ENCODE measurements at places on chromosomes 5 and 9.

DNA sequence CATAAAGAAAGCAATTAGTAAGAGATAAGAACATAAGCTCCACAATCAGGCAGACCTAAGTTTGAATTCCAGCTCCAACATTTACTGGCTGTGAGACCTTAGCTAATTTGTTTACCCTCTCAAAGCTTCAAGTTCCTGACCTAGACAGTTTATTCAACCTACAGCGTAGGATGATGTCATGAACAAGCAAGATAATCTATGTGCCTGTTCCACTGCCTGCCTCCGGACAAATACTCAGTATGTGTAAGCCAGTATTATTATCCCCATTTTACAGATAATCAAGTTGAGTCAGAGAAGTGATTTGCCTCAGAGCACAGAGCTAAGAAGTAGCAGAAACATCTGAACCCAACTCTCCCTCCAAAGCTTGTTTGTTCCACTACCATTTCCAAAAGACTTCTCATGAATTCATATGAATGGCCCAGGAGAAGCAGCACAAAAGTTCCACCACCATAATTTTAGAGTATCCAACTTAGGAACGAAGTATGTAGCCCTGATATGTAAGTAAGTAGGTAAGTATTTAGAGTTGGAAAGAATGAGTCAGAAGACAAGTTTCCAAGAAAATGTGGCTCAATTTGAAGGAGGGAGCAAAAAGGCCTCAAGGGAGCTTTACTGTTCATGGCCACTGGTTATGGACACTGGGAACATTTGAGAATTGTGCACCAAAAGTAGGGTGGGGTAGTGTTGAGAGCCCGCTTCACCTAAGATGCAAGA lies 398.2 kb downstream of the NFIB start:
- DNase-seq, result no peak

GRCh38 chr9:5263351-5264218 lies 32.4 kb downstream of the INSL4 start:
- no peak for DNase-seq

GRCh38 chr5:132057498-132058255 lies 2.8 kb upstream of the IL3 start:
- DNase-seq, result no peak

DNA sequence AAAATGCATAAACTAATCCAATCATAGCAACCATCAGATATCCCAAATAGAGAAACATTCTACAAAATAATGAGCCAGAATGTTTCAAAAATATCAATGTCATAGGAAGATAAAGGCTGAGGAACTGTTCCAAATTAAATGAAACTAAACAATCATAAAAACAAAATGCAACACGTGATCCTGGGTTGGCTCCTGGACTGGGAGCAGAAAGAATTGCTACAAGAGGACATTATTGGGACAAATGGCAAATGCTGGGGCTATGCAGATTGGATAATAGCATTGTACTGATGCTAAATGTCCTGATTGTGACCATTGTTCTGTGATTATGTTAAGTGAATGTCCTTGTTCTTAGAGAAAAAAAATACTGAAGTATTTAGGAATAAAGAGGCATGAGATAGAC lies 54.2 kb upstream of the AKNA start:
- no peak for DNase-seq

DNA sequence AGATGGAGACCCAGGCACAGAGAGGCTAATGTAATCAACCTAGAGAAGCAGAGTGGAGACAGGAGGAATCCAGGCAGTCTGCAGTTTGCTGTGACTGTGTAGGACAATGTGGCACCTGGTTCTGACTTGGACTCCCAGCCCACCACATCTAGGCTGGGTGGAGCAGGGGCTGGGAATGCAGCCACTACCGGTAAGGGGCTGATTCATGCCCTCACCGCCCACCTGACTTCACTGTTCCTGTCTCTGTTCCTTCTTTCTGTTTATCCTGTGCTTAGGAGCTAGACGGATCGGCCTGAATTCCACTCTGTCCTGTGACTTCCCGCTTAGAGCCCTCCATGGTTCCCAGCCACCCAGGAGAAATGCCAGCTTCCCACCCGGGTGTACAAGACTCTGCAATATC lies 2.6 kb downstream of the PDLIM4 start:
- no peak for DNase-seq

DNA sequence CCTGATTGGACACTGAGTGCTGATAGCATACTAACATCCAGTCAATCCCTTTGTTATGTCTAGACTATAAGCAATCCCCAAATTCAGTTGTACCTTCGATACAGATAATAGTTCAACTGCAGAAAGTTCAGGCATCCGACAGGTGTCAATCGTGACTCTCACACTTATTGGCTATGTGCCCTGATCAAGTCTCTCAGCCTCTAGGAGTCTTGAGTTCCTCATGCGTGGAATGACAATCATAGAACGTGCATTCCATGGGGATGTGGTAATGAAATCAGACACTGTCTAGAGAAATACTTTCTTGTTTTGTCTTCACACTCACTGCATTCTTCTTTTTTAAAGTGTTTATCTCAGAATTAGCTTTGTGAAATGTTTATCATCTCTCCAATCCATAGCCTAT lies 4.8 kb downstream of the ANKRD34B start:
- no peak for DNase-seq

- no peak for DNase-seq
Observed at GRCh38 chr9:23659346-23660006, 166.6 kb downstream of the ELAVL2 start.

GRCh38 chr9:135914921-135915320 lies 7.6 kb upstream of the CAMSAP1 start:
- DNase-seq, result no peak

DNA sequence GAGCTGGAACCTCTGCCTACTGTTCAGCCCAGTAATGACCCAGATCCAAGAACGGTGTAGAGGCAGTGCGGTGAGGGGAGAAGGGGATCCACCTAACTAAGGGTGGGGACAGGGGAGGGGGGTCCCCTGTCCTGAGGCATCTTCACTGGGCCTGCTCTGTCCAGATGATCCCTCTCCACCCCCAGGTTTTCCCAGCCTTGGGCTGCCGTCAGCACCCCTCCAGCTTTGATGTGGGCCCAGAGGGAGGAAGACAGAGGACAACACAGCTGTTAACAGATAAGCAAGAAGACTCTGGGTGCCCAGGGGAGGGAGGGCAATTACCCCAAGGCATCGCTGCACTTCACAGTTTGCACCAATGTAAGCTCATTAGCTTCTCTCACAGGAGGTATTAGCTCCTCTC lies 19.3 kb downstream of the BICD2 start:
- no peak for DNase-seq

DNA sequence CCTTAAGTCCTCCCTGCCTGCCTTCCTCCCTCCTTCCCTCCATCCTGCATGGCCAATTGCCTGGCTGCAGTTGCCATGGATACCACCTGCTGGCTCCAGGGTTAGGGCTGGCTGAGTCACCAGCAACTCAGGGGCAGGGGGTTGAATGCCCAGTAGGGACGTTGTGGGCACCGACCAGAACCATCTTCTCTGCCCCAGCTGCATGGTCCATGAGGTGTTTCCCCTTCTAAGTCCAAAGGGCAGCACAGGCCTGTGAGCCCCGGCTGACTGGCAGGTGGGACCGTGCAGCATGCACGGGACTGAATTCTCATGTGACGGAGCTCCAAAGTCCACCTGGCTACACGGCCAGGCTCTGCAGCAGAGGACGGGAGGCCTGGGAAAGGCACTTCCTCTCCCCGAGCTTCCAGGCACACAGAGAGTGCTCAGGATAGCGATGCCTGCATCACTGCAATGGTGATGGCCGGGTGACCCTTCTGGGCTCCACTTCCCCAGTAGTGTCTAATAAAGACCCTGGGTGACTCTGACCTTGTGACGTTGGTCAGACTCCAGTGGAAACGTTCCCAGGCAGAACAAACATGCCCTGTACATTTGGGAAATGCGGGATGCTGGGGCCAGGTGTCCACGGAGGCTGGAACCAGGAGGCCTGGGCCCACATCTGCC lies 5.7 kb downstream of the ASS1 start:
- no peak for DNase-seq

GRCh38 chr5:95554331-95554646 lies 488 bp downstream of the SKIC3 start:
- DNase-seq, result no peak

DNA sequence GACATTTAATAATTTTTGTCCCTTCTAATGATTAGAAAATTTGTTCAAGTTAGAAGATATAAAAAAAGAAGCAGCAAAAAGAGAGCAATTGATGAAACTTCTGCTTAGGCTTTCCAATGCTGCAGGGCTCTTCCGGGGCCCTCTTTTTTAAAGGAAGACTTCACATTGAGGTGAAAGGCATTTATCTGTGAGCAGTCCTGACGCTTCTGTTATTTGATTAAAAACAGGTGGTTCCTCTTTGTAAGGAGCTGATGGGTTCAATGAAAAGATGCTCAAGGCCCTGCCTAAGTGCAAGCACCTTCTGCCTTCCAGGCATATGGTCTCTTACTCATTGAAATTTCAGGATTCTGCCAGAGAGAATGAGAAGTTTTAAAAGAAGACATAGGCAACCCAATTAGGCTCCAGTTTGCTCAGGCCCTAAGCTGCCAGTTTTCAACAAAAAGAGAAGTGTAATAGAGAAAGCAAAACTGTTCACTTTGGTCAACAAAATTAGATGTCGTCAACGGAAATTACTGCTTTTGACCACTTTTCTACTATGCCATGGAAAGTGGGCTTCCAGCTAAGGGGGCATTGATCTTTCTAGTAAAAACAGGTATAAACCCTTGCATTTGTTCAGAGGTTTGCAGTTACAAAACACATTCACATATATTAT lies 100.2 kb downstream of the INSYN2B start:
- no peak for DNase-seq

GRCh38 chr5:168292786-168293696 lies 1.6 kb downstream of the WWC1 start:
- DNase-seq, result no peak

GRCh38 chr5:104569621-104570020 lies 1007.0 kb upstream of the NUDT12 start:
- DNase-seq, result no peak

DNA sequence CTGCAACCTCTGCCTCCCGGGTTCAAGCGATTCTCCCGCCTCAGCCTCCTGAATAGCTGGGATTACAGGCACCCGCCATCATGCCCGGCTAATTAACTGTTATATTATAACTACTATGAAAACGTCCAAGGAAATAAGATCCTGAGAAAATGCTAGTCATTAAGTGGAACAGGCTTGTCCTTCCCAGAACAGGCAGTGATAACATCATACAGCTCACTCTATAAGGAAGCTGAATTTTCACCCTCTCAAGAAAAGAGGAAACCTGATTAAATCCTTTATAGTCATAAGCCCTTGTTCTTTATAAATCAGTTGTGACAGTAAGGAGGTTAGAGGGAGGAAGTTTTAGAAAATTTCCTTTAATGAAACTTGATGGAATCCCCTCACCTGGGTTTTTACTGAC lies 163.9 kb upstream of the CLINT1 start:
- no peak for DNase-seq

GRCh38 chr9:125271081-125271480 lies 9.5 kb downstream of the GAPVD1 start:
- DNase-seq, result no peak

GRCh38 chr9:125407432-125407973 lies 145.9 kb downstream of the GAPVD1 start:
- no peak for DNase-seq

- peak; percentile 23 for DNase-seq
Observed at GRCh38 chr5:173745123-173745522, 128.7 kb upstream of the BOD1 start.

DNA sequence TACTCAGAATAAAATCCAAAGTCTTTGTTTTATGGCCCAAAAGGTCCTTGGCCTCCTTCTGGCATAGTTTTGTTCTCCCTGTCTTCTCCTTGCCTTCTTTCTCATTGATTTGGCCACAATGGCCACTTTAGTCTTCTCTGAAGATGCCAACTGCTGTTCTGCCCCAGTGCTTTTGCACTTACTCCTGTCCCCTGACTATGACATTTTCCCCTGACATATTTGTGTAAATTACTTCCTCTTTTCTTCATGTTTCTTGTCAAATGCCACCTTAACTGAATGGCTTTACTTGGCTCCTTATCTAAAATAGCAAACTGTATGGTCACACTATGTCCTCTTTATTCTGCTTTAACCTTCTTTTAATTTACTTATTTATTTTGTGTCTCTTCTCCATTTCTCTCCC lies 484.7 kb upstream of the ARRDC3 start:
- no peak for DNase-seq

DNA sequence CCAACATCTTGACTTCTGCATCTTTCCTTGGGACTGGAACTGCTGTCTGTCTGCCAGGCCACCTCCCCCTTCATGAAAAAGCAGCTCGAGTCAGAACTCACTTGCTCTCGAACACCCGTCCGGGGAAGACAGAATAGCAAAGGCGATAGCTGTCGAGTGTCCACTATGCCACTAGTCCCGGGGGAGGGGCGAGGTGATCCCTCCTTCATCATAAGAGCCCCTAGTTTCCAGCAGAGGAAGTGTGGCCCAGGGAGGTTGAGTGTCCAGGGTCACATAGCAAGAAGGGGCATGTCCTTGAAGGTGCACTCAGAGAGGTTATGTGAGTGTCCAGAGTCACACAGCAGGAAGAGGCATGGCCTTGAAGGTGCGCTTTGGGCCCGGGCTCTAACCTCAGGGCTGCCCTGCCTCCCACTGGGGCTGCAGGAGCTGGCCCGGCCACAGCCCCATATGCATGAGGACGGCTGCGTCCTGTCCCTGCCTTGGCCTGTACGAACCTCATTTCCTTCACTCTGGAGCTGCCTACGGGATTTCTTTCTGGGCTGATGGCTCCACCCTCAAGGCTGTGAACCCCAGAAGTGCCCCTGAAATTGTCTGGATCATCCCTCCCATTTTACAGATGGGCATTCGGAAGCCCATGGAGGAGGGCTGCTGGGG lies 6.7 kb downstream of the DBH start:
- DNase-seq, result no peak

DNA sequence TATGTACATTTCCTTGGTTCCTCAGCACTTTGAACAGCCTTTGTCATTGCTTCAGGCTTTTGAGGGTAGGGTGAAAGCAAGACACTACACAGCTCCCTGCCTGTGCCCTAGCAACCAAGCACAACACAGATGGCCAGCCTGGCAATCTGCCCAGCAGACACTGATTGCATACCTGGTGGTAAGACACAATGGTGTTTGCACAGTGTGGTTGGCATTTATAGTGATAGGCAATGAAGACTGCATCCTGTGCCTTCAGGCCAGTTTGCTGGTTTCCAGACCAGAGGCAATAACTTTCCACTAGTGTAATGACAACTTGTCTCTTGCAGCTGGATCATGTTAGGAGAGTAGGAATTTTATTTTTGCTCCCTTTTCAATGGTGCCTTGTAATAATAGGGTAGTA lies 144.5 kb upstream of the TNC start:
- peak; percentile 99 for DNase-seq

DNA sequence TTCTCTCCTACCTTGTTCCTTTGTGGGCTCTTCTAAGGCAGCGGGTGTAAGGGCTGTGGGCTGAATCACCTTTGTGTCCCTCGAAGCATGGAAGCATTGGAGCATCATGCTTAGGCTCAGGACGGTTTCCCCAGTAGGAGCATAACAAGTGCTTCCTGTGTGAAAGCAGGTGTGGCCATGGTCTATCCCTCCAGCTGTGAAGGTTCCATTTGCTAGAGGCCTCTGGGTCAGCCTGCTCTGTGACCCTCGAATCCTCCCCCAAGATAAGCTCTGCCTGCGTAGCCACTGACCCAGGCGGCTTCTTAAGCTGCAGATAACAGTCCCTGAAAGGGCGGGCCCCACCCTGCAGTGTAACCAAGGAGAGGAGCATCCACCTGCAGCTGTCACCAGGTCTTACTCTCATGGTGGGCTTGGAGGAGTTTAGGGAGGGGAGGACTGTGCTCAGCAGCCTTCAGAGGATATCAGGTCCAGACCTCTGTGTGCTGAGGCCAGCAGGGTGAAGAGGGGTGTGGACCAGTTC lies 8.4 kb upstream of the NDST1 start:
- no peak for DNase-seq

Data from NCI-H1092 (cell line).